ENCODE measurements at places on chromosomes 3 and 15.

DNA sequence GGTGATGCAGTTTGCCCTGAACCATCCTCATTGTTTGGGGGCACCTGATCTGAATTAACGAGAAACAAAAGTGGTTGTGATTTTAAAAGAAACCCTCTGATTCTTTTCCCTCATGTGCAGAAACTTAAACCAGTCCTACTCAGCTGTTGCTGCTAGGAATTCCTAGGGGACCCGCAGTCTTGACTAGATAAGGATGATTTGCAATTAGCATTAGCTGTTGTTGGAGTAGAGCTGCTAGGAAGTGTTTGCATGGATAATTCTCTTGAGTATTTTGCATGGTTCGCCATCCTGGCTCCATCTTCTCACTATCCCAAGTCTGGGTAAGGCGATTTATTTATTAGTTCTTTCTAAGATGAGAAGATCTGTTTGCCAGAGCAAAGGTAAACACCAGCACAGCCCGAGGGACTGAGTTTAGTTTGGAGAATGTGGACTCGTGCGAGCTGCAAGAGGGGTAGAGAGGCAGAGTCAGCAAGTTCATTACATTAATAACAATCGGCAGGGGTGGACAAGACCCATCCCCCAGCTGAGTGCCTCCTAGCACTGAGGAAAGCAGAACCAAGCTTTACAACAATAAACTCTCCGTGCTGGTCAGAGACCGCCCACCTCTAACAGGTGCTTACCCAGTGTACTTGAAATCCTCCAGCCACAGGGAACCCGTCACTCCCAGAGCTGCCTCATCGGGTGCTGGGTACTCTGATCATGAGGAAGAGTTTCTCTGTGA, 4.1 kb downstream of the FGD5 start:
- no peak for DNase-seq

DNA sequence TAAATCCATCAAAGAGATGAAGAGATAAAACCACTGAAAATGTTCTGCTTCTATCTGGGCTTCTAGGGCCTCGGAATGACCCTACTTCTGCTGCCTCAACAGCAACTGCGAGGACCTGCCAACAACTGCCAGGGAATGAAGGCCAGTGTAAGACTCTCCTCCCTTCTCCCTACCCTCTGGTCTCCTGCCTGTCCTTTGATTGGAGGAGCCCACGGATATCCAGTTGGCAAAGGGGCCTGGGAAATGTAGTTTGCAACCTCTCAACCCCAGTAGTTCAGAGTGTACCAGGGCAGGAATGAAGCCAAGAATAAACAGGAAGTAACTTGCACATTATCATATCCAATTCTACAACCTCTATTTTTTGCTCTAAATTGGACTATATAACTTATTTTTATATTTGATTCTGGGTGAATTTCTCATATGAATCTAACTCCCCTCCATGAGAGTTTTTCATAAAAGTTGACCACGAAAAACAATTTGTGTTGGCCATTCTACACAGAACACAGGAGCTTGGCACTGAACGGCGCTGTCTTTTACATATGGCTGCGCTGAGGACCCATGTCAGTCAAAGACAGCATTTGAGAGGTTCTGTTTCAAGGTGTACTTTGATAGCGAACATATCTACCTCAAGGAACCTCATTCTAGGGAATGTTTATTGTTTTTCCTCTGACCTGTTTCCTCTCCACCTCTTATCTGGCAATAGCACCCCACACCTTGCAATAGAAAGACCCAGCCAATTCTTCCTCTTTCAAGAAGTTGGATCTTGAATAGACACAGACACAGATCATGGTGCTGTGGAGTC, 91.1 kb upstream of the RNF7 start:
- no peak for DNase-seq

- DNase-seq, result no peak
Observed at GRCh38 chr3:198093112-198093679, 133.2 kb downstream of the LMLN start.

DNA sequence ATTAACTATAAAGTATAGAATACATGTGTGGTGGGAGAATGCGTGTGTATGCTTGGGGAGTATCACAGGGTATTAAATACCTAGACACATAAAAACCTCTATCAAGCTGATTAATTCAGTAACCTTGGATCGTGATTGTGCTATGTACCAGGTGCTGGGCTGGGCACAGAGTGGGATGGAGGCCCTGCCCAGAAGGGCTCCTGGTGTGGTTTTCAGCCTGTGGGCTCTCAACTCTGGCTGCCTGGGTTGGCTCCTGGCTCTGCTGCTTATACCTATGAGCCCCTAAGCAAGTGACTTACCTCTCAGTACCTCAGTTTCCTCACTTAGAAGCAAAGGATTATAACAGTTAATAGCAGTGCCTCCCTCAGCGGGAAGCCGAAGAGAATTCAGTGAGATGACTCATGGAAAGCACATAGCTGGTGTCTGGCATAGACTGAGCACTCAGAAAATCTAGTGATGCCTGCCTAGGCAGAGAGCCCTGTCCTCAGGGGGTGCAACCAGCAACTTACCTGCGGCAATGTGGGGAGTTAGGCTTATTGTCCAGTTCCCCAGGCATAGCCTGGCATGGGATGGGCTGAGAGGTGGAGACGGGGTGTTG, 90.6 kb upstream of the MYZAP start:
- no peak for DNase-seq

DNA sequence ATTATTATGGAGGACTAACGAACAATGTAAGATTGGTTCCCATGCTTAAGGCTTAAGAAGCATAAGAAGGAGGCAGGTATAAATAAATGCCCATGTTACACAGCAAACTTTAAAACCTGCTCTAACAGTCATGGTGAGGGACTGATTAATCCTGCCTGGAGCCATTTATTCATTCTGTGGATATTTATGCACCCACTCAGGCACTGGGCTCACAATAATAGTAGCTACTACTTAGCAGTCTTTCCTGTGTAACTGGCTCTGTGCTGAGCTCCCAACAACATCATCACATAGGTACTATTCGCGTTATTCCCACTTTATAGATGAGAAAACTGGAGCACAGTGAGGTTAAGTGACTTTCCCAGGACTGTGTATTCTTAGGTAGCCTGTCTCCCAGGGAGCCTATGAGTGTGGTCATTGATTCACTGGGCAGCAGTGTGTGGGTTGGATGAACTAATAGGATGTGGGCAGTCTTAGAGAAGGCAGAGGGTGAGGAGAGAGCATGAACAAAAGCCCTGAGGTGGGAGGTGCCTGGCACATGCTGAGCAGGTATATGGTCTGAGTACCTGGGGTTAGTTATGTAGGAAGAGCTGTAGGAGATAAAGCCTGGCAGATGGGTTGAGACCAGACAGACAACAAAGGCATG, 44.1 kb upstream of the UMPS start:
- no peak for DNase-seq

DNA sequence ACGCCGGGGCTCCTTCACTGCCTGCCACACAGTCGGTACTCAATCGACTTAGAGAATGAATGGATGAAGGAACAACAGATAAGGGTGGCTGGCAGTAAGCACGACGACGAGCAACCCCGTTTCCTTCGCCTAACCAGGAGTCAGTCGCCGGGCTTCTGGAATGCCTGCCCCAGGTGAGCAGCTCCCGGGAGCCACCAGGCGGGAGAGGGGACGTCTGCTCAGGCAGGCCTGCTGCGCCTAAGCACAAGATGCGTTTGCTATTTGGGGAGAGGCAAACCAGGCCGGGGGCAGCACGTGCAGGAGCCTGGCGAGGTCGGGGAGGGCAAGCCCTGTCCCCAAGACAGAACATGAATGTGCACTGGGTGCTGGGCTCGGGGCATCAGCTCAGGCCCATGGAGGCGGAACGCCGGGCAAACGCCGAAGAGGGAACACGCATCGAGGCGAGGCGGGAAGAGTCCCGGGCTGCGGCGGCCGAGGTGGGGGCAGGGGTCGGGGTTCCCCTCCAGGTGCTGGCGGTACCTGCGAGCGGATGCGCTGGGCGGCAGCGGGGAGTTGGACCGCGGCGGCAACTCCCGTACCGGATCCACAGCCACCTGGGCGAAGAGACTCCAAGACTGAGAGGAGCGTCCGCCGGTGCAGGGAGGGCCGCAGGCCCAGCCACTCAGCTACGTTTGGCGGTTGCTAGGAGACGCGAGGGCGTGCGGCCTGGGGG, at the start of gene CFAP92:
CFAP92 (minus strand) TSS at position 616 of the 712 bp plus-strand sequence. CDS start 772 bp downstream, outside the sequence.
- peak; percentile 38 for DNase-seq

- DNase-seq, result no peak
Observed at GRCh38 chr3:78804251-78805037, 963.4 kb downstream of the ROBO1 start.

DNA sequence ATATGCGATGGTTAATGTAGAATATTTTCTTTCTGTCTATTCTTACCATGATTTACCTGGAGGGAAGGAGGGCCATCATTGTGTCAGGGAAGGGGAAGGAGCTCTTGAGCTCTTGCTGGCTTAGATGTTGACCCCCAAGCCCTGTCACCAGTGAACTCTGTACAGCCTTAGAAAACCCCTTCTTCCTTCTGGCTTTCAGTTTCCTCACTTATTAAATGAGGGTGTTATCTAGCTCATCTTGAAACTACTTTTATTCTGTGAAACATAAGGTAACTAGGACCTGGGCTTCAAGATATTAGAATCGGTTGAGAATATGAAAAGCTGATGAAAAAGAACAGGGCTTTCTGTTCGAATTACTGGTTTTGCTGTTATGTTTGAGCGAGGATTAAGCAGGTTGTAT, 25.1 kb upstream of the UTS2B start:
- DNase-seq, result no peak

GRCh38 chr3:161415506-161416231, 44.4 kb upstream of the SPTSSB start:
- DNase-seq, result peak; percentile 16

DNA sequence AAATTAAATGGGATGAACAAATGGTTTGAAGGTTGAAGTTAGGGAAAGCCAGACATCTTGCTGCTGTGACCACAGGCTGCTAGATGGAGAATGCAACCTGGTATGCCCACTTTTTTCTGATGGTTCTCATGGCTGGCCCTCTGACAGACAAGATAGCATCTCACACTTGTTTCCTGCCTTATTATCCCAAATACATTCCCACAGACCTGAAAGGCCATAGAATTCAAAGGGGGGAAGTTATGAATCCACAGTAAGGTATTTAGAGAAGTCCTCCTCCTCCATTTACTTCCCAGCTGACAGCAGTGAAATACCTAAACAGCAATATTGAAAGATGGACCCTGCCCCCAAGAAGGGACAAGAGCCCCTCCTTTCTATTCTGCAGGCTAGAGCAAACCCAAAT, 32.4 kb downstream of the LEO1 start:
- no peak for DNase-seq

- no peak for DNase-seq
Observed at GRCh38 chr3:112847692-112848091, 1.0 kb upstream of the CD200R1L start.

GRCh38 chr3:72011485-72011884, 226.5 kb upstream of the PROK2 start:
- DNase-seq, result no peak

GRCh38 chr15:99441444-99441800, 124.4 kb upstream of the MEF2A start:
- DNase-seq, result no peak

DNA sequence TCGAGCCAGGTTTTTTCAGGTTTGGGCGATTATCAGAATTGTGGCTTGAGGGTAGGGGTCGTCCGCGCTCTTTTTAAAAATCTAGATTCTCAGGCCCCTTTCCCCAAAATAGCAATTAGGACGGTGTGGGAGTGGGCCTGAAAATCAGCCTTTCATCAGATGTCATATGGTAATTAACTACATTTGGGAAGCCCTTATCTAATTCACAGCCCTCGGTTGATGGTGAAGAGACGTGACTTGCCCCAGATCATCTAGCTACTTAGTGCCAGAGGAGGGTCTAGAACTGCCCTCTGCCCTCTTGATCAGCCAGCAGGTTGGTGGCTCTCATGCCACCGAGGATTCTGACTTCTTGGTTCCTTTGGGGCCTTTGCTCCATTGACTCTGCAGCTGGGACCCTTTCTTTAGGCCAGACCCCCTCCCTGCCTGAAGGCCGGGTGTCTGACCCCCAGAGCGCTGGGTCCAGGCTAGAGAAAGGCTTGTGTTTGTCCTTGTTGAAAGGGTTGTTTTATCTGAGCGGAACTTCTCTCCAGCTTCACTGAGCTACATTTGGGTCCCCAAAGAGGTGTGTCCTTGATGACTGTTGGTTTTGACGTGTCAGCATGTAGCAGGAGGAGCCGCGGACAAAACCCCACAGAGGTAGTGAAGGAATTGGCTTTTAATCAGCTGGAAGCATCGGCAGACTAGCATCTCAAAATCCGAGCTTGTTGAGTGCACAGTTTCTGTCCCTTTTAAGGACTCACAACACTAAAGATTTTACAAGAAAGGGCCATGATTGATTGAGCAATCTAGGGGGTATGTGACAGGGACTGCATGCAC, 857 bp downstream of the AEN start:
- DNase-seq, result no peak

DNA sequence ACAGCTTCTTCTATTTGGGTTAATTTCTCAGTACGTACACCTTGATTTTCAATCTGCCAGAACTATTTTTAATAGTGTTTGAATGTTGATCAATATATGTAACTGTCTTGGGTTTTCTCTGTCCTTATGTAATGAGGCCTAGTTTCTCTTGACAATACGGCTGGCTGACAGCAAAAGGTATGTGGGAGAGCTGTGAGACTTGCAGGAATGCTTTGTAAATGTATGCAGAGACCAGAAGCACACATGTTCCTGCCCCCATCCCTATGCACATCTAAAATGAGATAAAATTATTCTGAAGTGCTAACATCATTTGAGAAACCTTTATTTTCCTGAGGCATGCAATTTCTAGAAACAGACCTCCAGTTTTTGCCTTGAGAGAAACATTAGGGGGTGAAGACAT, 593.8 kb upstream of the GBE1 start:
- no peak for DNase-seq

GRCh38 chr3:150055332-150055731, 84.6 kb upstream of the PFN2 start:
- no peak for DNase-seq

GRCh38 chr3:112127522-112128494, 5.2 kb downstream of the GCSAM start:
- no peak for DNase-seq

DNA sequence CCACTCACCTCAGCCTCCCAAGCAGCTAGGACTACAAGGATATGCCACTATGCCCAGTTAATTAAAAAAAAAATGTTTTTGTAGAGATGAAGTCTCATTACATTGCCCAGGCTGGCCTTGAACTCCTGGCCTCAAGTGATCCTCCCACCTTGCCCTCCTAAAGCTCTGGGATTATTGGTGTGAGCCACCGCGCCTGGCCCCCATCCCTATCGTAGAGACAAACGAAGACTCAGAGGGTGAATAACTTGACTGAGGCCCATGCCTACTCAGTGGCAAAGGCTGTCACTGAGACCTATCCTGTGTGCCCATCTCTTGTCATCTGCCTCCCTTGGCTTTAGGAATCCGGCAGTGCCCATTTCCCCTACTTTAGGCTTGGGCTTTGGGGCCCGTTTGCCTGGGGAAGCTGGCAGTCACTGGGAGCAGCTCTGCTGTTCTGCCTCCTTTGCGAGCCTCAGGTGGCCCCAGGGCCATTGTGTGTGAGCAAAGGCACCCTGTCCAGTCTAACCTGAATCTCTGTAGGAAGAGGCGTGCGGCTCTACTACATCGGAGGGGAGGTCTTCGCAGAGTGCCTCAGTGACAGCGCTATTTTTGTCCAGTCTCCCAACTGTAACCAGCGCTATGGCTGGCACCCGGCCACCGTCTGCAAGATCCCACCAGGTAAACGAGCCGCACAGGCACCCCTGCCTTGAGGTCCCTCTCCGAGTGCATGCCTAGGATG, 70.1 kb downstream of the AAGAB start:
- no peak for DNase-seq
